ENCODE measurements at places on chromosomes 4 and X. TPM values are rescaled to one million over a fixed set of nuclear protein-coding genes. Genes with fewer than 3 reads are reported as not detected.

Gene KLB
- total RNA-seq: not detected

DNA sequence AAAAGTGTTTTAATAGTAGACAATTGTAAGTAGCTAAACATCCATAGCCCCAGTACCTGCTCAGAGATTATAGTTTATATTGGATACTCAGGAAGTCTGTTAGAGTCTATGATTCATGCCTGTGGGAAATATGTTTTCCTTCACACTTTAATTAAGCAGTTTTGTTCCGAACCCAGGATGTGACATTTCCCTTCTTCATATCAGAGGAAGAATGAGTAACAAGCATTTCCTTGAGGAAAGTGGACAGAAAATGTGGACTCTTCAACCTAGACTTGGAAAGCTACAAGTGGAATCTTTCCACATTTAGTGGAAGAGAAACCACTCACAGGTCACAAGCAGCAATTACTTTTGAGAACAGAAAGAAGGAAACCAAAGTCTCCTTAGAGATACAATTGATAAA is 419.4 kb downstream of the C4orf33 start:
- H3K36me3 ChIP-seq: no peaks in the 10 kb centered on the region
- H3K27ac ChIP-seq: no peak overlapping the region
- H3K27me3 ChIP-seq: no peaks in the 10 kb centered on the region
- no peak for DNase-seq

Gene GPR143
- total RNA-seq: 13.9 TPM

DNA sequence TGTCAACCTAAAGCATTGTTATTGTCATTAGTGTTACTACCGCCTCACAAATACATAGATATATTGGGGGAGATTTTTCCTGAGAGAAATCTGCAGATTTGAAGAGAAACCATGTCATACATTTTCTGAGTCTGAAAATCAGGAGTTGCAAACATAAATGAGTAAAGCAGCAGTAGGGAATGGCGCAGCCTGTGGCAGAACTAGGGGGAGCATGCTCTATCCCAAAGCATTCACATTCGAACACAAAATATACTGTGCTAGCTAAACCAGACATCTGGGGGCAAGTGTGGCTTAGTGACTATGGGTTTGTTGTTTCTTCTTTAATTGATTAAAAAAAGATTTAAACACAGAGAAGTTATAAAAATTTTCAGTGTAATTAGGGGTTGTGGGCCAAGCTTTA is 83.2 kb downstream of the CPE start:
- no peak for DNase-seq
- no peak overlapping the region for H3K27ac ChIP-seq
- H3K27me3 ChIP-seq: no peaks in the 10 kb centered on the region
- peaks cover 3% of the 10 kb centered on the region for H3K4me1 ChIP-seq
- H3K4me3 ChIP-seq: no peak overlapping the region
- peaks cover 19% of the 10 kb centered on the region for H3K36me3 ChIP-seq

DNA sequence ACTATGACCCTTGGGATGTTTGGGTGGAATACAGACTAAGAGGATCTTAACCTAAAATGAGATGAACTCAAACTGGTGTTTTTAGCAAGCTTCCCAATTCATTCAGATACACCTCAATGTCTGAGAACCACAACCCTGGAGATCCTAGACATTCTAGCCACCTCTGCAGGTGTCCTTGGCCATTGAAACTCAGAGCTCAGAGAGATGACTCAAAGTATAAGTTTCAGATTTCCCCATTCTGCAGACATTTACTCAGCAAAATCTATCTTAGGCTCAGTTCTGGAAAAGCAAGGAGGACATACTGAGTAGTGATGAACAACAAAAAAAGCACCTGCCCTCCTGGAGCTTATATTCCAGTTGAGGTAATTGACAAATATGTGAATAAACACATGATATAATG is 47.8 kb downstream of the COMMD8 start:
- H3K36me3 ChIP-seq: no peaks in the 10 kb centered on the region
- H3K27ac ChIP-seq: no peak overlapping the region
- DNase-seq: no peak
- peaks cover 3% of the 10 kb centered on the region for H3K4me1 ChIP-seq
- no peak overlapping the region for H3K4me3 ChIP-seq

Gene ARSJ
- total RNA-seq: 0.35 TPM

GRCh38 chrX:16258882-16259281 is 91.6 kb downstream of the MAGEB17 start:
- DNase-seq: no peak
- H3K36me3 ChIP-seq: no peaks in the 10 kb centered on the region
- no peak overlapping the region for H3K27ac ChIP-seq

- no peaks in the 10 kb centered on the region for H3K4me1 ChIP-seq
- DNase-seq: no peak
- H3K36me3 ChIP-seq: no peaks in the 10 kb centered on the region
- H3K4me3 ChIP-seq: no peak overlapping the region
- H3K27ac ChIP-seq: no peak overlapping the region
Measured at GRCh38 chrX:122666601-122667000, 517.5 kb upstream of the GRIA3 start.
